Heart right ventricle (tissue), 16 donors: ENCODE measurements at places on chromosomes 7 and 10.

- no peak for DNase-seq
Measured at GRCh38 chr10:85612378-85612775, 754.2 kb downstream of the GRID1 start.

GRCh38 chr7:107660381-107661080 is at the start of gene SLC26A4:
Gene SLC26A4, plus strand, starts transcription at chr7:107660828. Its CDS starts 814 bp downstream, at chr7:107661642.
- peak; percentile 11 for DNase-seq

DNA sequence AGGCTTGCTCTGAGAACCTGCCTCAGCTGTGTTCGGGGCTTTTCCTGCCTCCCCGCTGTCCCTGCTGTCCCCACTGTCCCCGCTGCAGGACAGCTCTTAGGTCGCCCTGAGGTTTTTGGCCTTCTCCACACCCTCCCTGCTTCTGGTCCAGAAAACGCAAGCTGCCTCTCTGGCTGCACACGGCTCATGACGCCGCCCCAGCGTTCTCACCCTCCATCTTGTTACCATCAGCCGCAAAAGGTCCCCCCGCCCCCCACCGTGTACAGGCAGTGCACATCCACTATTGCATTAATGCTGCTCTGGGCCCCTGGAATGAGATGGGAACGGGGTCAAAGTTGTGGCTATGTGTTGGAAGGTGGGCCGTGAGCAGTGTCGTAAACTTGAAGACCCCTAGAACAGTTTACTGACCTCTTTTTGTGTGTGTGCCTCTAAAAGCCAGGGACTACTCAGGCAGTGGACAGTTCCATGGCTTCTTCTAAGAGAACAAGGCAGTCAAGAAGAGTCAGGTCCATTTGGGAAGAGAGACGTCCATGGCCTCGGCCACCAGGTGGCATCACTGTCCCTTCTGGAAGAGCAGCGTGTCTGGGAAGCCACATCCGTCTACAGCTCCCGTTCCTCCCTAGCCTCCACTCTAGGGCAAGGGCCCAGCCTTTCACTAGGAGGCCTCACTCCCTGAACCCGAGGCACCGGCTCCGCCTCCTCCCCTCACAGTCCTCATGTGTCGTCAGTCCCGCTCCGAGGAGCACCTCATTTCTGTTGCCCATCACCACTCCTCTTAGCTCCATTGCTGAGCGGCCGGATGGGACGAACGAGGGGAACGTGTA is 38.5 kb upstream of the MKRN1 start:
- peak; percentile 91 for DNase-seq

DNA sequence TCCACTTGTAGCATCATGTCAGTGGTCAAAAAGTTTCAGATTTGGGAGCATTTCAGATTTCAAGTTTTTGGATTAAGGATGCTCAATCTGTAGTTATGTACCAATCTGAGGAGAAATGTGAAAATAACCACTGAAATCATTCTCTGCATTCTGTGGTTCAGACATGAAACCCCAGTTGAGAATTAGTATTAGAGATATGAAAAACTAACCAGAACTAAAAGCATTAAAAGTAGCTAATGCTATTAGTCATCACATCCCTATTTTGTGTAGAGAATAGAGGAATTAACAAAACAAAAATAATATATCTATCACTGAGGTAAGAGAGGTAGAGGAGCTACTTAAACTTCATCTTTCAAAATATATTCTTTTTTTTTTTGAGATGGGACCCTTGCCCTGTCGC is 28.0 kb downstream of the MICU1 start:
- no peak for DNase-seq

GRCh38 chr7:42161110-42161509 is 75.9 kb downstream of the GLI3 start:
- DNase-seq = no peak

- no peak for DNase-seq
Measured at GRCh38 chr10:70162151-70162891, 8.0 kb downstream of the SAR1A start.

- DNase-seq = no peak
Measured at GRCh38 chr7:55023841-55024505, 5.2 kb downstream of the EGFR start.

DNA sequence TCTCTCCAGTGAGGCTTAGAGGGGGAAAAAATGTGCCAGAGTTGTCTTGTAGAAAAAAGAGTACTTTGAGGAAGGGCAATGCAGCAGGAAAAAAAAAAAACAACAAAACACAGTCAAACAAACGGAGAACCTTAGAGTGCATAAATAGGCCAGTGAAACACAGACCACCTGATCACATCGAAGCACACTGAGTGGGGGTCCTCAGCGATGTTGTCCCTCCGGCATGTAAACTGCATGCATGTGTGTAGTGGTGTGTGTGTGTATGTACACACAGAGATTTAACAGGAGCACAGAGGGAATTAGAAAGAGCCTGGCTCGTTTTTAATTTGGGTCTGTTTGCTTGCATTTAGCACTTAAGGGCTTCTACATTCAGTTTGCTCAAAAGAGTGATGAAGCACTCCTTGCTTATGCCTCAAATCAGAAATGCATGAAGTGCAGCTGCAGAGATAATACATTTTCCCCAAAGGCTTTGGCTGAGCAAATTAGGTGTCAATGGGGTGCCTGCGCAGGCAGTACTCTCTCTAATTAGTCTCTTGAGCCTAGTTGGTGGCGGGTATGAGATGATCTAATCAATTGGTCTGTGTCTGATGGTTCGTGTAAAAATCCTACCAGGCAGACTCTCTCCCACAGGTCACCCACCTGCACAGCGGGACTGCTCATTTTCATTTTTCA is 62.7 kb upstream of the FZD1 start:
- no peak for DNase-seq

GRCh38 chr7:150367677-150368095 is 936 bp upstream of the REPIN1 start:
- DNase-seq = no peak

DNA sequence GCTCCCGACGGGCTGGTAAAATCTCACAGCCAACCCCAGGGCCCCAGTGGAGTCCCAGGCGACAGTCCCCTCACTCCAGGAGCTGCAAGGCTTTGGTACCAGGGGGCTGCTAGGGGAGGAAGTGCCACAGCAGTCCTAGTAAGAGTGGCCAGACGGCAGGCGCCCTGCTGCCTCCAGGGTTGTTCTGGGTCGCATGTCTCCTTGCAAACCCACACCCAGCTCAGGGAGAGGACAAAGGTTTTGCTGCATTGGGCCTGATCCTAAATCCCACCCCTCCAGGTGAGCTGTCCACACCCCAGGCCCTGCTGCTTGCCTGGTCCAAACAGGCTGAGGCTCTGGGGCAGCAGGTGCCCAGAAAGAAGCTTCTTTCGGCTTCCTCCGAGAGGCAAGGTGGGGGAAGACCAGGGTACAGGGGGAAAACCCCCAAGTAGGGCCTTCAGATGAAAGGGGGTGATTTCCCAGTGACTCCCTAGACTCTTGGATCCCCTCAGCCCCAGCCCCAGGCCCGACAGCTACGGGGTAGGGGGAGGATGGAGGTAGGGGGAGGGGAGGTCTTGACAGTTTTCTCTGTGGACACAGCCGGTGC is 4.2 kb upstream of the KCP start:
- no peak for DNase-seq

DNA sequence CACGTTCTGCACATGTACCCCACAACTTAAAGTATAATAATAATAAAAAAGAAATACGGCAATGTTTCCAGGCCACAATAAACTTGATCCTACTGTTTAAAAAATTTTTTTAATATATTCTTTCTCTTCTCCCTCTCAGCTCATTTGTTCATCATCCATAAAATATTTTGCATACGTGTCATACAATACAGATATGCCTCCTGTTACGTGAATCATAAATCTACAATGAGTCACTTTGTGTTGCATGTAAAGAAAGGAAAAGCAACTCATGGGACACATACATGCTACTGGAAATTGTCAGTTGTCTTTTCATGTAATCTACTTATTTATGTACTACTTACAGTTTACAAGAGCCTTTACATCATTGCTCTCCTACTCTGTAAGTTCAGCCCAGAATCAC is 1.1 kb upstream of the TECTB start:
- DNase-seq = no peak

- DNase-seq = no peak
Measured at GRCh38 chr10:71774916-71775702, 1.8 kb upstream of the VSIR start.

GRCh38 chr7:77544518-77544917 is 7.4 kb downstream of the PTPN12 start:
- no peak for DNase-seq

DNA sequence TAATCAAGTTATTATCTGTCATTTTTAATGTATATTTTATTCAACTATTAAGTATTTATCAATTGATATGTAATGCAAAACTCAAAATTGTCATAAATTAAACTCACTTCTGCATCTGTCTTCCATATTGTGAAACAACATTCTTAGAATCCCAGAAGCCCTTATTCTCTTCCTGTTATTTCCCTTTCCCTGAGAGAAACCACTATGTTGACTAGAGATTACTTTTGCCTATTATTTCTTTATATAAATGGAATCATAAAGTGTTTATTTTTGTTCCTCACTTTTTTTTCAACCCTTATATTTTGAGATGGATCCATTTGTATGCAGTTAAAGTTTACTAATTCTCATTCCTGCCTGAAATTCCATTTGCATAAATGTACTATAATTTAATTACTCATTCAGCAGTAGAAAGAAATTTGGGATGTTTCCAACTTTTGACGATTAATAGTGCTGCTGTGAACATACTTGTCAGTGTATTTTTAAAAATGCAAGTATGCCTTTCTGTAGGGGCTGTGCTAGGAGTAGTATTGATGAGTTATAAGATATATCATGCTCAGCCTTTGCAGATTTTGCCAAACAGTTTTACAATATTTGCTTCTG is 211.2 kb downstream of the SEMA3D start:
- DNase-seq = no peak

- DNase-seq = no peak
Measured at GRCh38 chr7:99473315-99473596, 566 bp downstream of the ZNF789 start.

- peak; percentile 55 for DNase-seq
Measured at GRCh38 chr10:110220398-110220797, 13.0 kb downstream of the MXI1 start.

DNA sequence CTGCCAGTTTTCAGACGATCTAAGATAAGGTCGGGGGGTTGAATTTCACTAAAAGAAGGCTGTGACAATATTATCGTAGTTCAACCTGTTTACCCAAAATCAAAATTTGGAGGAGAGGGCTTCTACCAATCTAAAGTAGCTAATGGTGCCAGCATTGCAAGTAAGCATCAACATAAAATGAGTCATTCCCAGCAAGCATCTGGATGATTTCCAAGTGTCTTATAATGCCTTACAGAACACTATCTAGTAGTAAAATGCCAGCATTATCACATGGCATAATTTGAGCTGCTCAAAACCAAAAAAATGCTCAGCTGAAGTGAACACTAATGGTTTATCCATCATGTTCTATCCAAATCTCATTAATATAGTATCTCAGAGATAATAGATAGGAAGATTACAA is 1193.9 kb downstream of the DNAJB9 start:
- DNase-seq = no peak

- no peak for DNase-seq
Measured at GRCh38 chr7:66604198-66604597, 24.5 kb upstream of the KCTD7 start.

GRCh38 chr7:70782796-70783195 is 349.1 kb upstream of the GALNT17 start:
- DNase-seq = no peak

GRCh38 chr7:159088016-159088865 is 56.4 kb downstream of the VIPR2 start:
- no peak for DNase-seq

DNA sequence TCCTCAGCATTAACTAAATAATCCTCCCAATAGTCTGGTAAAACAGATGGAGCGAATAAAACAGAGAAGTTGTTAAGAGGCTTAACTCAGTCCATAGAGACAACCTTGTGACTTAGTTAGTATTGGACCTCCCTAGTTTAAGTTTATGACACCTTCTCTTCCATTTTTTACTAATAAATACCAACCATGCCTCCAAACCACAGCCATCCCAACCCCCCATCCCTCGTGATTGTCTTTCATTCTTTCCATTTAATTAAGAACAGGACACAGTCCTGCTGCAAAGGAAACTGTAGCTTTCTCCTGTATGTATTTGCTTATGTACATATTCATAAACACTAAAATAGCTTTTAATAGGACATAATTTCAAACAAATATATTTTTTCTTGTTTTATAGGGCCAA is 238.2 kb downstream of the SEMA3D start:
- no peak for DNase-seq

- DNase-seq = no peak
Measured at GRCh38 chr10:71780719-71781118, 7.4 kb upstream of the VSIR start.

- no peak for DNase-seq
Measured at GRCh38 chr7:106205621-106206222, 79.1 kb downstream of the NAMPT start.

GRCh38 chr7:1549357-1550004 is 6.5 kb downstream of the TMEM184A start:
- DNase-seq = no peak

- DNase-seq = no peak
Measured at GRCh38 chr10:10903620-10904019, 114.1 kb upstream of the CELF2 start.

- DNase-seq = no peak
Measured at GRCh38 chr10:119006451-119007210, 22.9 kb upstream of the NANOS1 start.

GRCh38 chr10:127524908-127525665 is 24.0 kb upstream of the NPS start:
- DNase-seq = no peak

DNA sequence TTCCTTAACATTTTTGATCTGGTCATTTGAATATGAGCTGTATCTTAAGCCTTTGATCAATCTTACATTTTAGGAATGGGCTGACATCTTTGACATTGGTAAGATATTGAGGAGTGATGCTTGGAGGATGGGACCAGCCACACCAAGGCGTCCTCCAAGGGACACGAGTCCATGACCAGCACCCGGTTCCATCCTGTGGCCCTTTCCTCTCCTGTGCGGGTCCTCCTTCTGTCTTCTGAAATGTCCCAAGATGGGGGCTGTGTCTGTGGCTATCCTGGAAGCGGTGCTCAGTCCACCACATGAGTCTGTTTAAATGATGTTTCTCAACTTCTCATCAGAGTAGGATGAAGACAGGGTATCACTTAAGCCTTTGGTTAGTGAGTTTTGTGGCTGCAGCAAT is 67.3 kb upstream of the SHH start:
- DNase-seq = no peak
